ENCODE measurements at places on chromosomes 4 and X. TPM values are rescaled to one million over a fixed set of nuclear protein-coding genes. Genes with fewer than 3 reads are reported as not detected.

GRCh38 chr4:27003642-27004113, 143.0 kb downstream of the STIM2 start:
- no peaks in the 10 kb centered on the region for H3K36me3 ChIP-seq
- no peak for DNase-seq
- no peak overlapping the region for H3K4me3 ChIP-seq
- H3K27ac ChIP-seq, result no peak overlapping the region
- no peaks in the 10 kb centered on the region for H3K27me3 ChIP-seq

The FAM47E gene
- total RNA-seq, result 0.55 TPM

The CYSLTR1 gene
- total RNA-seq, result not detected

DNA sequence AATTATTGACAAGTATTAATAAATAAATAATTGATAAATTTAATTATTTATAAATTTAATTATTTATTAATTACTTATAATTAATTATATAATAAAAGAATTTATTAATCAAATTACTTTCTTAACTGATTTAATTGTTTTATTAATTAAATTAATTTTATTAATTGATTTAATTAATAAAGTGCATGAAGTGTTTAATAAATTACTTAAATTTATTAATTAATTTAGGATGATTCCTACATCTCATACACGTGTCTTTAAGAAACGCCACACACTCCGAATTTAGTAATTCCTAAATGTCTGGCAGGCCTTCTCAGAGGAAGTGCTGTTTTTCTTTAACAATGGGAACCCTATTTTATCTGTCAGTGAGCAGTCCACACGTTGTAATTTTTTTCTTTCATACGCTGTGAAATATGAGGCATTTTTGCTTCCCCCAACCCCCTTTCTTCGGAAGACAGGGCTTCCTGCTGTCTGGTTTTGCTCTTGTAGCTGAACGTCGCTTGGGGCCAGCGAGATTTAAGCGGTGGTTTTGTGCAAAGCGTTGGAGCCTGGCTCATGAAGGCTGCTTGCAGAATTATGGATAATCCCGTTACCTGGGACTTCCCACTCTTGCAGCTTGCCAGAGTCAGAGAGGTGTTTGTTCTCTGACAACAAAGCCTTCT, 46.8 kb downstream of the CRLF2 start:
- H3K27ac ChIP-seq, result no peak overlapping the region
- H3K27me3 ChIP-seq, result peaks cover 7% of the 10 kb centered on the region
- H3K4me3 ChIP-seq, result no peak overlapping the region
- peaks cover 7% of the 10 kb centered on the region for H3K4me1 ChIP-seq
- peak; percentile 78 for DNase-seq
- no peaks in the 10 kb centered on the region for H3K36me3 ChIP-seq

The SPON2 gene
- 149 TPM for total RNA-seq

The DMRTC1 gene
- total RNA-seq, result not detected

The PNMA6F gene
- total RNA-seq, result not detected

GRCh38 chr4:40557736-40558135, 71.9 kb downstream of the RBM47 start:
- H3K4me1 ChIP-seq, result no peaks in the 10 kb centered on the region
- peaks cover 9% of the 10 kb centered on the region for H3K27me3 ChIP-seq

Data from osteocyte (in vitro differentiated cells).